ENCODE measurements at places on chromosomes 16 and 17.

DNA sequence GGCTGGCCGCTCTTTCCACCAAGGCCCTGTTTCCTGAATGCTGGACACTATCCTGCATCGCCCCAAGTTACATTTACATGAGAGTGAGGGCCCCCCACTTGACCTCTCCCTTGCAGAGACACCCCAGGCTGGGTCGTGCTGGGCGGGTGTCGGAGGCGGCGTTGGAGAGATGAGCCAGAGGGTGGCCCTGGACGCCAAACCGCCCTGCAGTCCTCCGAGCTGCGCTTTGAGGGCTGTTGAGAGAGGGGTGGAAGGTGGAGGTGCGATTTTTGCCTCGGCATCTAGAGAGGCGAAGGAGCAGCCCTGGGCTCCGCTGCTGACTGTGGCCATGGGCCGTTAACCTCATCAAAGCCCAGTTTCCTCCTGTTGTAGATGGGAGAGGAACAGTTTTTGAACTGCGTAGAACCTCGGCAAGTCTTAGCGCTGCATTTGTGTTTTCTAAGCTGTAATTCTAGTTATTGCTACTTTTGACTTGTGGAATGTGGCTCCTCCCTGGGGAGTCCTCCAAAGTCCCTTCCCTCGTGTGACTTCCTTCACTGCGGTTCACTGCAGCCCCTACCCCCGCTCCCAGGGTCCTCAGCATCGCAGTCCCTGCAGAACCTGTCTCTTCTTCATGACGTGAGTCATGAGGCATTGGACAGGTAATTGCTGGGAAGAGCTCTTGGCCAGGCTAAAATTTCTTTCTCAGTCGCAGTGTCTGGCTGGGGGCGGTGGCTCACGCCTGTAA lies 986 bp upstream of the ELOB start:
- no peak for DNase-seq

DNA sequence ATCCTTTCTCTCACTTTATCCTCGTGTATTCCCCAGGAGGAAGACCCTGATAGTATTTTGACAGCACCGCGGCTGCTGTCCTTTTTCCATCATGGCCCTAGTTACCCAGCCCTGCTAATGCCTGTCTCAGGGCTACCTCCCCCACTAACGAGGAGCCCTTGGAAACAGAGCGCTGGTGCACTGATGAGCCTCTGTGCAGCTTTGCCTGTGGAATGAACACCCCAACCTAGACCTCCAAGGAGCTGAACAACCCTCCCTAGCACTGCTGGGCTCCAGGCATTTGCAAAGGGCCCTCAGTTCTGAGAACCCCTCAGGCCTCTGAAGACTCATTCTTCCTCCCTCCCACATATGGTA lies 23.3 kb upstream of the CCL1 start:
- no peak for DNase-seq

DNA sequence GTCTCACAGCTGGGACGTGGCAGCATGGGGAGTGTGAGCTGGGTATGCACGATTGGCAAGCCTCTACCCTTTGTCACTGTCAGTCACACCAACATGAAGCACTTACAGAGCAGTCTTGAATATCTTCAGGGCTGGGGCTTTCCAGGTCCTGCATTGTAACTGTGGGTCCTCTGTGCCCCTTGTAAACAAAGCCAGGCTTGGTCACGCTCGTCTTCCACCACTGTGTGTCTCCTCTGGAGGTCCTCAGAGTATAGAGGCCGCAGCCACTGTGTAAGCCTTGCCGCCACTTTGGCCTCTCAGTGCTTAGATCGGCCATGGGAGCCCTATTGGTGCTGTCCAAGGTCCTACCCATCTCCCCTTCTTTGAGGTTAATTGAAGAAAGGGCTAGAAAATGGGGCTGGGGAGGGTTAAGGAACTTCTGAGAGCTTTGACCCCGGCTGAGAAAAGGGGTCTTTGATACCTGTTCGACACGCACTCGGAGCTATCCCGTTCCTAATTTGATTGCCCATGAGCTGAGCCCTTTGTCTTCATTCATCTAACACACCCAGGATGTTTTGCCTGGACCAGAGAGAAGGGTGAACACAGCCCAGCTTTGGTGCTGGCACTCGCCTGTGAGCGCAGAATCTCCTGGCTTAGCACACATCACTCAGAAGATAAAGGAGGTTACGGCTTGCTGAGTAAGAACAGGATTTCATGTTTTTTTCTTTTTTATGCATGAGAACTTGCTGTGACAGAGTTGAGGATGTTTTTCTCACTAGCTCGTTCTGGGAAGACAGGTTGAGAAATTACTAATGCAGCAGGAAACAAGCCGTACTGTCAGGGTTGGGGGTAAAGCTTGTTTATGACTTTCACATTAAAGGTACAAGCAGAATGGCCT lies 267.9 kb downstream of the CPPED1 start:
- DNase-seq, result peak; percentile 21

DNA sequence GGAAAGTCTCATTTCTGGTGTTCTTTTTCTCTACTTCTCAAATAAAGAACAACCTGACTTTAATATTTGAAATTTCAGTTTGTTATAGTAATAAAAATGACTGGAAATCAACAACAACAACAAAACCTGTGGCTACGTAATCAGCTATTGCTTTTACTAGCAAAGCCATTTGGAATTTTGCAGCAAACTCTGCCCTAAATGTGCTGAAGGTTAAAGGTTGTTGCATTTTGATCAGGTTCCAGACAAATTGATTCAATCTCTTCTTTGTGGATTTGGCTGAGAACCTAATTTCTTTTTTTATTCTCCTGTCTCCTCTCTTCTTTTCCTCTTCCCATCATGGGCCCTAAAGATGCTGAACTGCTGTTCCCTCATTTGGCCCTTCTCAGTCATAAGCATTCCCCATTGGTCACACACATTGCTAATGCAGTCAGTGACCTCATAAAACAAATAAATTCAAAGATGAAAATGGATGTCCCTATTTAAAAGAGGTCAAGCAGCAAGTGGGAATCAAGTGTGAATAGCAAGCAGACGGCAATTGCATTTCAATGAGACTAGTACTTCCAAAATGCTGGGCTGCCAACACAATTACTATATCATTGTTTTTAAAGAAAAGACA lies 795.1 kb upstream of the CDH8 start:
- DNase-seq, result no peak

- no peak for DNase-seq
Observed at GRCh38 chr16:57411362-57411976, 6.9 kb downstream of the CCL17 start.

GRCh38 chr17:49756323-49757150 lies 7.4 kb downstream of the FAM117A start:
- DNase-seq, result no peak

DNA sequence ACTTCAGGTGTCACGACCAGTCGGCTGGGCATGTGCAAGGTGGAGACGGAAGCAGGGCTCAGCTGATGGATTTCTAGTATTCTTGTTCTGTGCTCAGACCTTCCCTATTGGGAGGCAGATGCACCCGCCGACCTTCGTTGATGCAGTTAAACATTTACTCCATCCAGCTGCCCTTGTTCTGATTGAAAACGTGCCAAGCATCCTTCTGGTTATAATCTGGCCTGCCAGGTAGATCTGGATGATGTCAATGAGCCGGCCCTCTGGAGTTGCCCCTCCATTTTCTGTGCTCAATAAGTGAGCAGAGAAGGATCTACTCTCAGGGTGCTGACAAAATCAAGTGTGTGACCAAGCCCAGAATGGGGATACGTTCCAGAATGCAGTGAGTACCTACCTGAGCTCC lies 38.3 kb downstream of the CCDC182 start:
- DNase-seq, result no peak

DNA sequence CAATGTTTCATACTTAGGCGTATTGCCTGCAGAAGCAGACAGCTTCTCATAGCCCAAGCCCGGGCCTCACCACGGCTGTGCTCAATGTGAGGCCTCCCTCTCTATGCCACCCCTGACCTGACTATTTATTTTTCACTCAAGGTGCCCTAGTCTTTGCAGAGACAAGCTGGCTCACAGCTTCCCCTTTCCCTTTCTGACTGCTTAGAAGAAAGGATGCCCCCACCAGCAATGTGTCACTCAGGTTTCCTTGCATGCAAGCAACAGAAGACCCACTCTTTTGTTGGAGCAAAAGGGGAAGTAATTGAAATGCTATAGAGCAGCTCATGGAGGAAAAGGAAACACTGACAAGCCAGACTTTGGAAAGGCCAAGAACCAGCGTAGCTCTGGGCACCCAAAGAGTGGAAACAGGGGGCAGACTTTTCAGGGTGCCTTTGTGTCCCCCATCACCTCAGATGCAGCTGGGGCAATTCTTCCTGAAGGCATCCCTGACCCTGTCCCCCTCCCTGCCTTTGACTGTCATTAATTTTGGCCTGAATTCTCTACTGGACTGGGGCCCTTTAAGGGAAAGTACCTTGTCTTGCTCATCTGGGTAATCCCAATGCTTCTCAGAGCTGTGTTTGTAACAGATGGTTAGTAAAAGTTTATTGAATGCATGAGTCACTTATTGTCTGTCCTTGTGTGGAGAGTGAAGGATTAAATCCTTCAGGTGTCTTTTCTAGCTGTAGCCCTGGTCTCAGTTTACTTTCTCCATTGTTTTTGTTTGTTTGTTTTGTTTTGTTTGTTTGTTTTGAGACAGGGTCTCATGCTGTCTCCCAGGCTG lies 17.8 kb downstream of the RGS9 start:
- DNase-seq, result no peak

DNA sequence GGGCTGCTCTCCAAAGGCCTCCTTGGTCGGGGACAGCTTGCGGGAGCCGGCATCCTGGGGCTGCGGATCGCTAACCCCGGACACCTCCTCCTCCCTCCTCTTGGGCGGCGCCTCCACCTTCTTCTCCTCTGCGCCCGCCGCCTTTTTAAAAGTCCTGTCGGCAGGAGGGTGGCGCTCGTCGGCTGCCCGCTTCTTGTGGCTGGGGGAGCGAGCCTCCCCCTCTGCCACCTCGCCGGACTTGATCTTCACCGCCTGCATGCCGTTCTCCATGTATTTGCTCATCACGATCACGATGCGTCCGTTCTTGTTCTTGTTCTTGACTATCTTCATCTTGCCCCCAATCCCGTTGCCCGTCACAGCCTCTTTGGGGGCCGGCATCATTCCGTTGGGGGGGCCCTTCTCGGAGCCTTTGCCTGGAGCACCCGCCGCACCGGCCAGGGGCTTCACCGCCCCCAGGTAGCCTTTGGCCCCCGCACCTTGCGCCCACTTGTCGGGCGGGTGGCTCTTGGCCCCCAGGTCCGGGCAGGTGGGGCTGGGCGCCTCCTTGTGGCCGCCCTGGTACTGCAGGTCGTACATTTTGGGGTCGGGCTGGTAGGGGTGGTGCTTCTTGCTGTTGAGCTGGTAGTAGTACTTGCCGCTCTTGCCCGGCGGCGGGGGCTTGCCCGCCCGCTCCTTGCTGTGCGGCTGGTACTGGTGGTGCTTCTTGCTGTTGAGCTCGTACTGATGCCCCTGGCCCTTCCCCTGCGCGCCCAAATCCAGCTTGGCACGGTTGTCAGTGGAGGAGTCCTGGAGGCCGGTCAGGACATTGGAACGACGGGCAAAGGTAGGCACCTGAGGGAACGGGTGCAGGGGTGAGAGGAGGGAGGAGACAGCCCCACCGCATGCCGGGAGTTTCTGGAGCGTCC lies 4.4 kb downstream of the CBX4 start:
- peak; percentile 73 for DNase-seq

GRCh38 chr17:19830061-19830460 lies 37.7 kb downstream of the ULK2 start:
- no peak for DNase-seq

- no peak for DNase-seq
Observed at GRCh38 chr16:50310308-50311133, 44.2 kb downstream of the ADCY7 start.

DNA sequence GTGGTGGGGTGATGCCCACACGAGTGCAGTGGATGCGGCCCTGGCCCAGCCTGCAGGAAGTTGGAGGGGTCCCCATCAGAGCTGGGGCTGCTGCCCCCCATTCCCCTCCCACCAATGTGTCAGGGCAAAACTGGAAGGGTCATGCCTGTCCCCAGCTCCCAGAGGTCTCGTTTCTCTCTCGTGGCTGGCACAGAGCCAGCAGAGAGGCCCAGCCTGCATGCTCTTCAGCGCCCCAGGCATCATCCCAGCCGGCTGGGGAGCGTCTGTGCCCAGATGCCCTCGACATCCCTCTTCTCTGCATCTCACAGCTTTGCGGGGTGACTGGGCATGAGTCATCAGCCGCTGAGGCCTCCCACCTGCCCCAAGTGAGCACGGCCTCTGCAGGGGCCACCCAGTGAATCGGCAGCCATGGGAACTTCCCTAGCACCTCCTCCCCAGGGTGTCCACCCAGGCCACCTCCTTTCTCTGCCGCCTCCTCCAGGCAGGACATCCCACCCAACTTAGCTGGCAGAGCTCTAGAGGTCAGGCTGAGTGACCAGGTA lies 9.8 kb upstream of the CSNK1D start:
- no peak for DNase-seq

DNA sequence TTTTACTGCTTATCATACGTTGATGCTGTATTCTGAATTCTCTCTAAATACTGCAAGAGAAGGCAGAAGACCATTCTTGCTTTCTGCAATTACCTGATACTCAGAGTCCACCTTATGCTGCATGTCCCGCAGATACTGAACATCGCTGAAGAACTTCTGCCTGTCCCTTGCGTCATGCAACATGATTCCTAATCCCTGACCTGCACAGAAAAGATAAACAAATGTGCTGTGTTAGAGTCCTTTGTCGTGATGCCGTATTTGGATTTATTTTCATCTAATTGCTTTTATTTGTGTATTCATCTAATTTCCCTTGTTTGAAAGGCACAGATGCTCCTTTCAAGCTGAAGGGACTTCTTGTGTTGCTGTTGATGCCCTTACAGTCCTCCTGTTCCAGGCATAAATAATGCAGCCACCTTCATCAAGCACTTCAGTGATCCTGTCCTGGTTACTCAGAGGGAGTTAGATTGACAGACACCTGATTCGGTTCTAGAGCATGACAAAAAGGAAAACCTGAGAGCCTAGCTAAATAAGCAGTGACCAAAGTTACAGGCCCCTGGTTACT lies 6.5 kb downstream of the MARCHF10 start:
- no peak for DNase-seq

DNA sequence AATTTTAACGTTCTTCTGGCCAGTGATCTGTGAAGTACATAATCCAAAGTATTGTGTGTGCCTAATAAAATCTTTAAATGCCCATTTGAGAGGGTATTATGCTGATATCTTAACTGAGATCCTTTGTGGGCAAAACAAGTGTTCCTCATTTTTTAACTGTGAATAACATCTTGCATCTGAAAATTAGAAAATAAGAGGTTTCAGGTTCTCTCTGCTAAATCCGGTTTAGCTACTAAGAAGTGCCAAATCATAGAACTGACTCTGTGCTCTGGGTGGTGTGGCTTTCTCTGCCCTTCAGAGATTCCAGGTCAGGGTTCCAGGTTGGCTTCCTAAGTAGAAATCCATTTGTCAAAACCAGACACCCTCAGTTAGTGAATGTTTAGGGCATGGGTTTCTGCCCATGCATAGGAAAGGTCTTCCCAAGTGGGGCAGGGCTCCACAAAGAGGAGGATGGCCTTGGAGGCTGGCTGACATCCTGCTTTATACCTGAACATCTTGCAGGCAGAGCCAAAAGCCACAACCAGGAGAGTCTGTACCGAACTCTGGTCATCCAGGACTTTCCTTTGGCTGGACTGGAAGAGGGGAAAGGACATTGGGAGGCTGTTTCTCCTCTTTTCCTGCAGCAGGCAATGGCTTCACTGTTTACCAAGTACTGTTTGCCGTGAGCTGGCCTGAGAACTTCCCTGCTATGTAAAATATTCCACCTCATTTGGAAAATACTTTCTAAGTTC lies 8.5 kb downstream of the ALDH3A2 start:
- no peak for DNase-seq

Measured in HuH-7 (cell line).